Common myeloid progenitor, CD34-positive (primary cell): ENCODE measurements at places on chromosomes 2 and 18.

GRCh38 chr18:50653402-50654093 is 93.7 kb downstream of the MAPK4 start:
- DNase-seq = no peak

DNA sequence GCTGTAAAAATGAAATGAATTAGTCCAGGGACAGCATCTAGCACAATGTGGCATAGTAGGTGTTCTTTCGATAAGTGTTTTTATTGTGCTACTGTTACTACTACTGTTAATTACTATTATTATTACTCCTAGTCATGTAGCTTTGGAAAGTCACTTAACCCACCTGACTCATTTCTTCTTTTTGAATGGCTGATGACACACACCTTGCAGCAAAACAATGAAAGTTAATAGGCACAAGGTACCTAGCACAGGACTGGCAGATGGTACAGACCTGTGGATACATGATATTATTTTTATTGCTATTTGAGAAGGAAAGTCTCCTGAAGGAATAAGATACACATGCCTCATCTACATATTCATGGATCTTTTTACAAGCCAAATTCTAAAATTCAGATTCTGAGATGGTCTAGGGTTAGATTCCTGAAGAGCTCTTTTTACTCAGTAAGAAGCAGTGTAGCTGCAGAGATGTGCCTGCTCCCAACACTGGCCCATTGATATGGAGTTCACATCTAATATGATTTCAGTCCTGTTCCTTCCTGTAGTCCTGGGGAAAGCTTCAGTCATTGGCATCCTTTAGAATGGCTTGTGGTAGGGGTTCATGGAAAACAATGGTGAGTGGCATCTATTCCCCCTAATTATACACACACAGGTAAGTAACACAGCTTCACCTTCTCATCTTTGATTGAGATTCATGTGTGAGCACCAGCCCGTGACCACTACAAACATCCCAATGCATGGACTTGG is 7.9 kb upstream of the ERMN start:
- DNase-seq = no peak

DNA sequence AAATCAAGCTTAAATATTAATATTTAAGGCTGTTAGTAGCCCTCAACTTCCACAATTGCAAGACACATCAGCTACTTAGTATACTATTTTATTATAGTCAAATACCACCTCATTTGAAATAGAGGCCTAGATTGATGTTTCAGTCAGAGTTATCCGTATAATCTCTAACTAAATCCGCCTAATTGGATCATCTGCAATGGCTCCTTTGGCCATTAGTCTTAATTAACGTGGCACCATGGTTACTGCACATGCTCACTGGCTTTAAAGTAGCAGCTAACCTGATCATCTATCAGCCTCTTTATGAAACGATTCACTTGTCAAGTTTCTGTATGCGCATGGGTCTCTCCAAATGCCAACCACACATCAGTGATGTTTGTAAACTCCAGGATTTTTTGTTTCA is 112.3 kb downstream of the COLEC12 start:
- no peak for DNase-seq

GRCh38 chr2:62340994-62341484 is 145.1 kb downstream of the B3GNT2 start:
- no peak for DNase-seq

- no peak for DNase-seq
Measured at GRCh38 chr2:55627915-55628314, 10.5 kb upstream of the PPP4R3B start.

DNA sequence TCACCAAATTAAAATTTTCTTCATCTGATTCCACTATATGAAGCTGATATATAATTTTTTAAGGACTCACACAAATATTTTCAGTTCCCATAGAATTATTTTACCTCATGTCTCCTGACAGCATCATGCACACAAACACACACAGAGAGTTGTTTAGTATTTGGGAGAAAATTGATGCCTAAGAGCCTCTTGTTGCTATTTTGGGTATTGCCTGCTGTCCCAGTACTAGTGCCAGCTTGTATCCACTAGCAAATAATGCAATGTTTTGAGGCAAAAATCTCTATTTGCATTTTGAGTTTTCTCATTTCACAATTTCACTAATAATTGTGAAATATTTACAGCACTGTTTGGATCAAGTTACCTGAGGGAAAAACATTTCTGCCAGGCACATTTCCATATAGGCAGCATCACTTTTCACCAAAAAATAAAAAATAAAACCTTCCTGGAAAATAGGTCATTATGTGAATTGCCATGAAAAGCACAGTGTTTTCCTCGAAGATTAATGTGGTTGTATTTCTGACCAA is 328.2 kb downstream of the KCNJ3 start:
- DNase-seq = no peak

- DNase-seq = peak; percentile 97
Measured at GRCh38 chr2:217218269-217219163, 358.7 kb upstream of the TNP1 start.

DNA sequence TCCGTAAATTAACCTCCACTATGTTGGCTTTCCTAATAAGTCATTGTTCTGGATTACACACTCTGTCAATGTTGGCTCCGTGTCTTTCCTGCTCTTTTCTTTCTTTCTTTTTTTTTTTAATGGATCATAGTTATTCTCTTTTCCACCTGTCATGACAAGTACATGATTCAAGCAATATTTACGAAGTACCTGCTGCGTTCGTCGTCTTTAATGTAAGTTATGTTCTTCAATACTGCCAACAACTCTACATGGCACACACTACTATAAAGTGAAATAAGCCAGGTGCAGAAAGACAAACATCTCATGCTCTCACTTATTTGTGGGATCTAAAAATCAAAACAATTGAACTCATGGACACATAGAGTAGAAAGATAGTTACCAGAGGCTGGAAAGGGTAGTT is 239.1 kb downstream of the SCG2 start:
- DNase-seq = no peak

DNA sequence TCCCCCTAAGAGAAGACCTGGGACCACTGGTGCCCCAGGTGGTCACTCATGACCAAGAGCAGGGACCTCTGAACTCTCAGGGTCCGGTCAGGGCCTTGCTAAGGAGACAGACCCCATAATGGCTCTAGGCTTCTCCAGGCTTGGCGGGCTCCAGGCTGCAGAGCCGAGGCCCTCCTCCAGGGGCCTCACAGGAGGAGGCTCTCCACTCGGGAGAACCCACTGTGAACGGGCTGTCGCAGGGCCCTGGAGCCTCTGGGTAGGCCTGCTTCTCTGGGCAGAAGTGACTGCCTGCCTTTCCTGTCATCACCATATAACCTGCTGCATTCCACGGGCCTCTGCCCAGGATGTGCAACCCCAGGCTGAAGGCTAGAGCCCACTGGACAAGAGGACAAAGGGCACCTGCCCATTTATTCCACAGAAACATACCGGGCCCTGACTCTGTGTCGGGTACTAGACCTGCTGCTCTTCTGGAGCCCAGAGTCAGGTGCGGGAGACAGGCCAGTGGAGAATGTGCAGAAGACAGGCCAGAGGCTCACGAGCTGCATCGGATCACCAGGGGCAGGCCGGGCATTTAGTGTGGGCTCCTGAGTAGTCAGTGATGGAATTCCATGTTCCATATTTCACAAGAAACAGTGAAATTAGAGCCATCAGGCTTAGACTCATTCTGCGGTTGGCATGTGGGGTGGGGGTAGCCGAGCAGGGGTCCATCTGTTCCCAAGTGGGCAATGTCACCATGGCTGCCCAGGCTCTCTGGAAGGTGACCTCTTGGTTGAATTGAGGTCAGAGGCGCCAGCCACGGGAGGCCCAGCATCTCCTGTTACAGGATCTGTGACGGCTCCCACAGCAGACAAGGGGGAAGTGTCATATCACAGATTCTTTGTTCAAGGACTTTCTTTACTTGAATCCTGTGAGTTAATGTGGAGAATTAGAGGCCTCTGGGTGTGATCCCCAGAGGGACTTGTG is 220.8 kb downstream of the SH3RF3 start:
- no peak for DNase-seq

DNA sequence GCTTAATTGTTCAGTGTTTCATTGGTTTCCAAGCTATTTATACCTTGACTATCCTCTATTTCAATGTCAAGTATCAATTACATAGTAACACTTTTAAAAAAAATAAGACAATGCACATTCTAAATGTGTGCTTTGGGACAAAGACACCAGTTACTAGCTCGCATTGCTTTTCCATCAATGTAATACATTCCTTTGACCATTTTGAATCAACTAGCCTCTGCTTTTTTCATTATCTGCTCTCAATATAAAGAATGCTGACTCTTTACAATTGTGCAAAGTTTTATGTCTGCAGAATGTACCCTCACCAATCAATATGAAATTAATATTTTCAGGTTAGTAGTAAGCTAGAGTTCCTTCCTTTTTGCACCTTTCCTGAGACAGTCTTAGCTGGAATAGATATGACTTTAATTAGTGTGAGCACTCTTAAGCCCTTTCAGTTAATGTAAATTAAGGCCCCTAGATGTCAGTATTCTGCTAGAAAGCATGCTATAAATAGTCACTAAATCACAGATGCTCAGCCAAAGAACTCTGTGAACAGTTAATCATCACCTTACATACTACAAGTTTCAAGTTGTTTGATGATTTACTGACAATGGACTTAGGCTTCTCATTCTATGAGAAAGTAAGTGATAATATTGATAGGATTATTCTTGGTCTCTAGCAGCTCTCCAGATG is 413.6 kb downstream of the PTH2R start:
- DNase-seq = peak; percentile 21

DNA sequence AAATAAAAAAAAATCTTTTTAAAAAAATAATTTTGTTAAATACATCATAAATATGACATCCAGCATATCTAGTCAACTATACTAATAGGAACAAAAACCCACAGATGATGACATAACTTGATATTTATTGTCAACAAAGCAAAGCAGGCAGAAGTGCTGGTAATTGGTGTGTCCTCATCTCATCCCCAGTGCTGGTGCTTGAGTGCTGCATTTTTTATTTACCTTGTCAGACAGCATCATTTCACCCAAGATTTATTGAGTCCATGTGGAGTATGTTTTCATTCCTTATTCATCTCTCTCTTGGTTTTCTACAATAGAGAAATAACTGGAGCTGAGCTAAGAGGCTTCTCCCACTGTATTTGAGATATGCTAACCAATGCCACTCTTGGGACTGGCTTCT is 191.6 kb upstream of the SLC14A2 start:
- DNase-seq = no peak
